ENCODE measurements at places on chromosomes 4 and X.

GRCh38 chrX:136627409-136627808, 20.5 kb upstream of the CD40LG start:
- DNase-seq, result no peak

- DNase-seq, result no peak
These were observed 136.1 kb downstream of the C4orf33 start for GRCh38 chr4:129231945-129232588.

- DNase-seq, result no peak
These were observed 26.5 kb upstream of the IRAK1 start for GRCh38 chrX:154046031-154046781.

DNA sequence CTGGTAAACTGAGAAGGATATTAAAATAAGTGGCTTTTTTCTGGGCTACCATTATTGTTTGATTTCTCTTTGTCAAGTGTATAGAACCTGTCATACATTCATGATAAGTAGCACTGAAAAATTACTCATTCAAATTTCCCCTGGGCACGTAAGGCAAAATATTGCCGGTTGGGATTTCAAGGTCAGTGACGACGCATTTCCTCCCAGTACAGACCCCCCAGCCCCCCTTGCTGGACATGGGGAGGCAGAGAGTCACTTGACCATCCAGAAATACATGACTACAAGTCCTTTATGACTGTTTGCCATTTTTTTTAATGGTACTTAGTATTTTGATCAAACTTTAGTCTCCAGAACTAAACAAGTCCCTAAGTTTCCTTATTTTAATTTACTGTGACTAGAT, 6.8 kb upstream of the MND1 start:
- no peak for DNase-seq

Measured in glutamatergic neuron (in vitro differentiated cells).